ENCODE measurements at places on chromosomes 2 and 18.

- no peak for DNase-seq
Observed at GRCh38 chr2:186484062-186484735, 1.9 kb upstream of the ZC3H15 start.

DNA sequence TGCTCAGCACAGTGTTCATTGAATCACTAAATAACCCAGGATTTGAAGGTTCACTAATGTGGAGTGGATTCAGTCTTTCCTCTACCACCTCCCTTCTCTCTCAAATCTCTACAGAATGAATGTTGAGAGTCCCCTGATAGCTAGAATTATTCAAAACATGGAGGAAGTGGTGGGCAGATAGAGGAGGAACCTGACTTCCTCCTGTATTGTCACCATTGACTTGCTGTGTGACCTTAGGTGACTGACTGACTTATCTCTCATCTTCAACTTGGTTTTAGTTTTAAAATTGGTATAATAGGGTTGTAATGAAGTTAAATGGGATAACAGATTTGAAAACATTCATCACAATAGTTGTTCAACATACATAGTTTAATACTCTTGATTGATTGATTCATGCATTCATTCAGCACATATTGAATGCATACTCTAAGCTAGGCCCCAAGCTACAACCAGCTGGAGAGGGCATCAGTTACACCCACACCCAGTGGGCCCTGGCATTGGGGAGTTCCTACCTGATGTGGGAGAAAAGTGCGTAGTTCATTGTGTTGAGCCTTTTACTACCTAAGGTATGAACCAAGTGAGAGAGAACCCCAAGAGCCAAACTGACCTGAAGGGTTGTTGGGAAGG, 96.0 kb downstream of the WDR7 start:
- DNase-seq = no peak

GRCh38 chr2:64727843-64728463, 74.2 kb upstream of the SERTAD2 start:
- DNase-seq = no peak

DNA sequence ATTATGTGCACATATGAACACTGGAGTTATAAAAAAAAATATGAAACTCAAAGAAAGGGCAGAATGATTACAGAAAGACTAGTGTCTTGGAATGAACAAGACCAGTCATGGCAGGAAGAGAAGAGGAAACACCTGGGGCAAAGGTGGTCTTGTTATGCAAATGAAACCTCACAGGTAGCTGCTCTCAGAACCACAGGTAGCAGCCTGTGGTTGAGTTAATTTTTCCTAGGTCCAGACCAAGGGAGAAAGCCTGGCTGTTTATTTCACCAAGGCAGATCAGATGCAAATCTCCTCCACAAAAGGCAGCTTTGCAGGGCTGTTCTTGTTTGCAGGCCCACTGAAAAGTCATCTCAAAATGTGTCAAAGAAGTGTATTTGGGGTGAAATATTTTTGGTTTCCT, 785.8 kb downstream of the RNF144A start:
- no peak for DNase-seq

DNA sequence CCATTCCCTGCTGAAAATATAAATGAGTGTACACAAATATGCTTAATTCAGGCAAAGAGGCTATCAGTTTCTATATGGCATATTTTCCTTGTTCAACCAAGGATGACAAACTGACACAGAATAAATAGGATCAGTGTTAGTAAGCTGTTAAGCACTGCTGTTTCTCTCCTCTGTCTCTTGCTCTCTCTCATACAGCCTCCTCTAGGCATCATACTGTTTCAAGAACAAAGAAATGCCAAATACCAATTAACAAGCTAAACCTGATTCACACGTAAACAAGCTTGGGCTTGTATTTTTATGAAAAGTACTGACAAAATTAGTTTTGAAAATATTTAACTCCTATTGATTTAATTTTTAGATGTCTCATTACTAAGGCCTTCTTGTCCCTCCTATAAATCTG, 1027.2 kb upstream of the ACVR2A start:
- DNase-seq = no peak

DNA sequence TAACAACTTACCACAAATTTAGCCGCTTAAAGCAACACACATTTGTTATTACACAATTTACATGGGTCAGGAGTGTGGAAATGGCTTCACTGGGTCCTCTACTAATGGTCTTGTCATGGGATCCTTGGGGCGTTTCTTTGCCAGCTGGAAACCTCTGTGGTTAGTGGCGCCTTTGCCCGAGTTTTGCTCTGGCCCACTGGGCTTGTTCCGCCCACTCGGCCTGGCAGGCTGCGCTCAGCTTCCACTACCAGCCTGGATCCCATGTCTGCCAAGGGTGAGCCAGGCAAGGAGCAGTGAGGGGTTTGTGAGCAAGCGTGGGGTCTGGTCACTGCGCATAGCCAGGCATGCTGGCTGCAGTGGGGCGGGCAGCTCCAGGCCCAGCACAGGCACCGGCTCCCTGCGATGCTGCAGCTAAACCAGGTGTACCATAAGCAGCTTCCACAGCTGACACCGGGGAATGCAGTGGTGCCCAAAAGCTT, 16.2 kb upstream of the MBD2 start:
- DNase-seq = no peak

DNA sequence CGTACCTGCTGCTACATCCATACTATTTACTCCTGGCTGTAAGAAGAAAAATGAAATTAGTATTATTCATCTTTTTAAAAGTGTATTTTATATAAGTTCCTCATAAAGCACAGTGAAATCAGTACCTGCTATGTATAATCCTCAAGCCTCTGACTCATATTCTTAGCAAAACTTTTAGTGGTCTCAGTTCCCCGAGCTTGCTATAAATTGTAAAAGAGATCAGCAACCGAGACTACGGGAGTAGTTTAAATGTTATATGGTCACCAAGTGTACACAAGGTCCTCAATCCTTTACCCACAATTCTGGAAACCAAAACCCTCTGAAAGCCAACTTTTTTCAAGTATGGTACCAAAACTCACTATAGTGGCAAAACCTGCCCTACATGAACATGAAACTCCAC, 24.2 kb downstream of the PRPF40A start:
- DNase-seq = no peak

- no peak for DNase-seq
Observed at GRCh38 chr18:23225503-23225902, 90.2 kb downstream of the CABLES1 start.

Measured in activated CD8-positive, alpha-beta memory T cell treated with anti-CD3 and anti-CD28 coated beads for 1 hour (primary cell).